ENCODE measurements at places on chromosomes 16 and 17.

DNA sequence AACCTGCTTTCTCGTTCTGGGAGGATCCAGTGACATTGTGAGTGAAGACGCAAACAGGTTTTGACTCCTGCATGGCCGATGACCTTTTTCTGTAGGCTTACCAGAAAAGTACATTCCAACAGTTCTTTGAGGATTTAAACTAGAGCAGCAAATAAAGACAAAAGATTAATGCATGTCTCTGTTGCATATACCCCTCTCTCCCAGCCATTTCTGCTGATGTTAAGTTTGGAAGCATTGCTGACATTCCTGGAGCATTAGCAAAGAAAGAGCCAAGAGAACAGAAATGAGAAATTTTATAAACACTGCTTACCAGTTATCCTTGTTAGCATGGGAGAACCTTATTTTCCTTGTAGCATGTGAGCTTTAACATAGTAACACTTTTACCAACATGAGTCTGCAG lies 49.3 kb downstream of the SIAH1 start:
- peak; percentile 77 for DNase-seq

DNA sequence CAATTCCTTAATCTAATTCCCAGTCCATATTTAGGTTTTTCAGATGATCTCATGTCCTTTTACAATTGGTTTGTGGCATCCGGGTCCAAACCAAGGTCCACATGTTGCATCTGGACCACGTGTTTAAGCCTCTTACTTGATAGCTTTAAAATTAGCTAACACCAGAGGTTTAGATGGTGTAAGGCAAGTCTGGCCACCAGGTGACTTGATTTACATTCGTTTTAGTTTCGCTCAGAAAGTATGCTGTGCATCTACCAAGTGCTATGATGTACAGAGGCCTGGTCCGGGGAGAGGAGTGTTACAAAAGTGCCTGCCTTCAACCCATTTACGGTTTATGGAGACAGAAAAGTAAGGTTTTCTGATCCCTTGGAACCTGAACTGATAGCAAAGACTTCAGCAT lies 878 bp upstream of the DNAJA2 start:
- DNase-seq: peak; percentile 18

DNA sequence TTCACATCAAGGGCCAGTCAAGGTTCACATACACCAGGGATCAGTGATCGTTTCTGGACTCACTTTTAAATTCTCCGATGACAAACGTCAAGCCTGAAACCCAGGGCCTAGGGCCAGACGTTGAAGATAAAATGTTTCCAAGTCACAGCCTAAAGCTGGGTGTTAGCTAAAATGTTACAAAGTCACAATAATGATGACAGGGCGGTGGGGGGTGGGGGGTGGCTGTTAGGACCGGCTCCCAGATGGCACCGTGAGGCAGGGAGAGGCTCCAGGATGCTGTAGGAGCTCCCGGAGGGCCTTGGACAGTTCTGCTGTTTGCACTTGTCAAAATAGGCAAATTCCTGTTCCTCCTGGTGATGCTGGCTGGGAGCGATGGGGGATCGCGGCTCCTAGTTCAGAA lies 16.4 kb upstream of the RPL13 start:
- DNase-seq: no peak

DNA sequence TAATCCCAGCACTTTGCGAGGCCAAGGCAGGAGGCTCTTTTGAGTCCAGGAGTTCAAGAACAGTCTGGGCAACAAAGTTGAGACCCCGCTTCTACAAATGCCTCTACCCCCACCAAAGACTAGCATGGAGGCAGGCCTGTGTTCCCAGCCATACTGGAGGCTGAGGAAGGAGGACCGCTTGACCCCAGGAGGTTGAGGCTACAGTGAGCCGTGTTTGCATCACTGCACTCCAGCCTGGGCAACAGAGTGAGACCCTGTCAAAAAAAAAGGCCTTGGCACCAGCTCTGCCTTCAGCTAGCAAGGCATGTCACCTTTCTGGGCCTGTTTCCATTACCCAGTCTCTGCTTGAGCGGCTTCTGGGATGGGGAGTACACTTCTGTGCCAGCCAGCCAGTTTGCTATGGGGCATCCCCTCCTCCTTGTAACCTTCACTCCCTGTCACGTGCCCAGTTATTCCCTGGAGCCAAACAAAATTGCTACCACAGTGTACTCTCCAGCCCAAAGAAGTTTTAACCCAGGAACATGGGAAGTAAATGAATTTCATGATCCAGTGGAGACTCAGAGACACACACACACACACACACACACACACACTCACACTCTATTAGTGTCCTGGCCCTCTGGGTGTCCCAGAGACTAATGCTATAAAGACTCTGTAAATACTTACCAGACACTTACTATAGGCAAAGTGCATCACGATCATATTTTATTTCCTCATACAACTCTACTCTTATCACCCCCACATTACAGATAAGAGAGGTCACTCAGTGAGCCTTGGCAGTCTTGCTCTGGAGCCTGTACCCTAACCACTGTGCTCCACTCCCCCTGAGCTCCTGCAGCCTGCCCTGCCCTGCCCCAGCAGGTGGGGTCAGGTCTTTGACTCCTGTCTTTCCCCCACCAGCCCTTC lies 2.5 kb downstream of the CISD3 start:
- no peak for DNase-seq

GRCh38 chr17:15264542-15264941 lies 584 bp downstream of the PMP22 start:
- DNase-seq: no peak

GRCh38 chr17:82704886-82705285 lies 6.4 kb upstream of the RAB40B start:
- DNase-seq: no peak

- no peak for DNase-seq
Observed at GRCh38 chr17:37450112-37450511, 39.6 kb upstream of the DUSP14 start.

DNA sequence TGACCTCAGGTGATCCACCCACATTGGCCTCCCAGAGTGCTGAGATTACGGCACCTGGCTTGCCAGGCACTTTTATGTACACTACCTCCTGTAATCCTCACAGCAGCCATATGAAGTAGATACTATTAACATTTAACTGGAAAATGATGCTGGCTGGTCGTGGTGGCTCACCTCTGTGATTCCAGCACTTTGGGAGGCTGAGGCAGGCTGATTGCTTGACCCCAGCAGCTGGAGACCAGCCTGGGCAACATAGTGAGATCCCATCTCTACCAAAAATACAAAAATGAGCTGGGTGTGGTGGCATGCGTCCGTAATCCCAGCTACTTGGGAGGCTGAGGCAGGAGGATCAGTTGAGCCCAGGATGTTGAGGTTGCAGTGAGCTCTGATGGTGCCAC lies 2.0 kb upstream of the MAPK3 start:
- no peak for DNase-seq

DNA sequence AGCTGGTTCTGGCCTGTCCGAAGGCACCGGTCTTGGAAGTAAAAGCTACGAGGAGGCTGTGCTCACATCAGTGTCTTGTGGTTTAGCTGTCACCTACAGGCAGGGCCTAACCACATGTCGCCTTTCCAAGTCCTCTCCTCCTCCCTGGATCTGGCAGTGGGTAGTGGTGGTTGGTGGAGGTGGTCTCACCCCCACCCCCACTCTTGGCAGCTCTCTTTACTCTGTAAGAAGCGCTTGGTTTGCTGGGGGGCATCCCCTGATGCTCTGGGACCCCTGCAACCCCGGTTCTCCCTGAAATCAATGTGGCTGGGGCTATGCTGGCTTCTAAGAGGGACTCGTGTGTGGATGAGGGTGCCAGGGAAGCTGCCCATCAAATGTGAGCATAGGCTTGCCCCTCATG lies 68.3 kb downstream of the WIPI1 start:
- no peak for DNase-seq

DNA sequence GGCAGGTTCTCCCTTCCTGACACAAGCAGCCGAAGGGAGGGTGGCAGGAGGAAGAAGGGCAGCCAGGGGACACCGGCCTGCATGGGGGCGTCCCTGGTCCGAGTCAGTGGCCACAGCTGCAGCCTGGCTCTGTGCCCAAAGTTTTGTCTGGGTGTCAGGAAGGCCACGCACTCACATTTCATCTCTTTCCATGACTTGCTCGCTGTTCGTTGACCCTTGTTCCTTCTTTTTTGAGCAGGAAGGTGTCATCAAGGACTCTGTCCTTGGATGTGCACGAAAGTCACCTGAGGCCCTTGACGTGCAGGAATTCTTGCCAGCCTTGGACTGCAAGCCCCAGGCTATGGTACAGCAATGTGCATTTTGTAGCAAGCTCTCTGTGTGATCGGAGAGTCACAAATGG lies 93.3 kb downstream of the TNFRSF13B start:
- no peak for DNase-seq

DNA sequence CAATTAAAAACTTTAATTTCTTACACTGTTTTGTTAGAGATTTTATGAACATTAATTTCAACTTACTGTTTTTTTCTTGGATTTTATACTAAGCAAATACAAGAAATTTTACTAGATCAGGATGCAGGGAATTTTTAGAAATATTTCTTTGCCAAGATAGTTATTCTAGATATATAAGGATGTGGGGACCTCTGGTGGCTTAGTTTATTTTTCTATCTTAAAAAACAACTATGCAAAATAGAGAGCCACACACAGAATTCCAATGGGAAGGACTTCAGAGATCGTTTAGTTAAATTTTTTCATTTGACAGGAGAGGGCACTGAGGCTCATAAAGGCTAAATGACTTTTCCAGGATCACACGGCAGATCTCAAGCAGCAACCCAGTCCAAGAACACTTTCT lies 23.0 kb upstream of the CAPNS2 start:
- peak; percentile 32 for DNase-seq

DNA sequence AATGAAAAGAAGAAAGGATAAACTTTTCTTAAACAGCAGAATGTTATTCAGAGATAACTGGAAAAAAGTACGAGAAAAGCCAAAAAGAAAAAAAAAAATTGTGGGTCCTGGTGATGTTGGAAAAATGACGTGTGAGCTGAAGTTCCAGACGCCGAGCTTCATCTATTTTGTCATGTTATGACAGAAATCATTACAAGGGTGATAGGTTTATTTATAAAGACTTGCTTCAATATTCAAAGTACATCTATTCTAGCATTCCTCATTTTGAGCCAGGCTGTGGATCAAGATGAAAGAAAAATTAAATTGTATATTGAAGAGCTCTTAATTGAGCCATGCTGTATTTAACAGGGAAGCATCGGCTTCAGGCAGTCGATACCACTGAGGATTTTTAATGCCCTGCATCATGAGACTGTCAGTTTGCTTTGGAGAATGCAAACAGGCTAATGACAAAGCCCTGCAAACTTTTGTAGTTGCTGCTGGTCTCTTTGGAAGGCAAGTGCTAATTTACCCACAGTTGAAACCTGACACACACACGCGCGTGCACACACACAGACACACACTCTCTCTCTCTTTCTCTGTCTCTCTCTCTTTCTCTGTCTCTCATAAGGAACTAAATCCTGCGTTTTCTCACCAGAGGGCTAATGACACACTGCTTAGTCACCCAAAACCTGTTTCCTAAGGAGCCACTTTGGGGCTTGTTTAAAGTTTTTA lies 110.7 kb downstream of the WWOX start:
- DNase-seq: peak; percentile 25

DNA sequence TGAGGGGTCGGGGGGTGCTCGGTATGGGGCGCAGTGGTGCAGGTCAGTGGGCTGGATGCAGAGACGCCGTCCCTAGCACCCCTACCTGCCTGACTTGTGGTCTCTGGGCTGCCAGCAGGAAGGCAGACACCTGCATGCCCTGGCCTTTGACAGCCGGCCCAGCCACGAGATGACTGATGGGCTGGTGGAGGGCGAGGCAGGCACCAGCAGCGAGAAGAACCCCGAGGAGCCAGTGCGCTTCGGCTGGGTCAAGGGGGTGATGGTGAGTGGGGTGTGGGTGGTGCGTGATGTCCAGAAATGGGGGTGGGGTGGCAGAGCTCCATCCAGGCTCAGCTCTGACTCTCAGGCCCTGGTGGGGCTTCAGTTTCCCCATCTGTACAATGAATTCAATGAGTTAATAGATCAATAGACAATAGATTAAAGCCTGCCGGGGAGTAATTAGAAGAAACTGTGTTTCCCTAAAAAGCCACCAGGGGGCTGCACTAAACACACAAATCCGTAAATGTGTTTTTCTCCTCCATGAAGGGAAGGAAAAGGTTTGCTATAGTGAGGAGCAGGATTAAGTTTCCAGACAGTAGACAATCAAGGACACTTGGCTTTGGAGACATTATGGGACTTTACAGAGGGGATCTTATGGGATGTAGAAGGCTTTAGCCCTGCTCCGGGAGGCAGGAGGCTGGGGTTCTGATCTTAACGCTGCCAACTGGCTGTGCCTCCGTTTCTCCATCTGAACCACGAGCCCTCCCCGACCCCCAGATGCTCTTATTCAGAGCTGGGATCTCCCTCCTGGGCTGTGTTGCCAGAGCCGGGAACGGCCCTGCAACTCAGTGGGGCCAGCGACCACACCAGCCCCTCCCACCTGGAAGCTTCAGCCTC lies 2.2 kb downstream of the SLC12A3 start:
- peak; percentile 62 for DNase-seq

DNA sequence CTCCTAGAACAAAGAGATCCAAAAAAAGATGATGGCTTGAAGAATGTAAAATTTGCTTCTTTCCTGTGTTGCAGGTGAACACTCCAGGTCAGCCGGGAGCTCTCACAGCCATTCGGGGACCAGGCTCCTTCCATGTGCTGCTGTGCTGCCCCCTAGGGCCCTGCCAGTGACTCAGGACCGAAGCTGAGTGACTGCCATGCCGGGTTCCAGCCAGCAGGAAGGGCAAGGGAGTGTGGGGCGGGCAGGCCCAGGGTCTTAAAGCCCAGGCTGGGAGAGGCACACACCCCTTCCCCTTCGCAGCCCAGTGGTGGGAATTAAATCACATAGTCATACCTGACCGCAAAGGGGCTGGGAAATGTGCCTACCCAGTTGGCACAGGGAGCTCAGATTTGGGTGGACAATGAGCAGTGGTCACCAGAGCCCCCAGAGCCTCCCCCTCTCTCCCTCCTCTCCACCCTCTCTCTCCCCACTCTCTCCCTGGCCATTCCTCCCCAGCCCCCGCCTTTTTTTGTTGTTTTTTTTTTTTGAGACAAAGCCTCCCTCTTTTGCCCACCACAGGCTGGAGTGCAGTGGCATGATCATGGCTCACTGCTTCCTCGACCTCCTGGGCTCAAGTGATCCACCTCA lies 11.5 kb downstream of the EPOP start:
- DNase-seq: peak; percentile 38

GRCh38 chr17:17203173-17203730 lies 2.9 kb downstream of the PLD6 start:
- DNase-seq: no peak

DNA sequence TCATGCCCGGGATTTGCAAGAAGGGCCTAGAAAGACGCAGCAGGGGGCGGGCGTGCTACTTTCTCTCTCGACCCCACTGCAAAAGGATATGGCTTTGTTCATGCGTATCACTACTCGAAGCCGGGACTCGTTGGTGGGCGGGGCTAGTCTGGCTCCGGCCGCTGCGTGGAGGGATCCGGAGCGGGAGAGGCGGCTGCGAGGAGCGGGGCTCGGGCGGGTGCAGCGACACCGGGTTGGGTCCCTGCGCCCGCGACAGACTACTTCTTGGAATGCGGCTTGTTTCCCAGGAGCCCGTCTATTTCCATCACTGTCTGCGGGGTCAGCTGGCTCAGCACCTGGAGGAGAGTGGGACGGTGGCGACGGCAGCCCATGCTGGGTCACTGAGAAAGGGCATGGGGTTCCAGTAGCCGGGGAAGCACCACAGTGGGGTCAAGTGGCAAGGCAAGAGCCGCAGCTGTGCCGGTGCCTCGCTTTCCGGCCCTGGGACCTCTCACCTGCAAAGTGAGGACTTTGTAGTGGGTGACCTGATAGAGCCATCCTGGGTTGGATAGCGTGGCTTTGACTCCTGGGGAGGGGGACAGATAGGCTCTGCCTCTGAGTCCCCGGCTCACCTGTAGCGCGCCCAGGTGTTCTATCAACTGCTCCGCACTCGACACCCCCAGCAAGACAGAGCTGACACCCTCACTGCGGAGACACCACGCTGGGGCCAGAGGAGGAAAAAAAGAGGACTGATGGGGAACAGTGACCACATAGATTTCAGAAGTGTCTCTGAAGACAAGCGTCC lies 6.6 kb downstream of the KCNAB3 start:
- DNase-seq: peak; percentile 85
